HepG2 (cell line): ENCODE measurements at places on chromosomes 7 and 10. TPM values are rescaled to one million over a fixed set of nuclear protein-coding genes. Genes with fewer than 3 reads are reported as not detected.

Gene SPAM1
- not detected in 2 replicates for total RNA-seq

Gene GNG11
- not detected in 2 replicates for total RNA-seq

Gene CWF19L1
- 42.1 and 60.0 TPM in 2 replicates for total RNA-seq

Gene ACBD7
- total RNA-seq, result 2.6 and 4.0 TPM in 2 replicates

Gene C10orf143
- total RNA-seq, result 0.84 and 0.91 TPM in 2 replicates

GRCh38 chr7:32319012-32319382 lies 171.2 kb downstream of the LSM5 start:
- H3K4me1 ChIP-seq, result no peaks in the 10 kb centered on the region
- no peak for DNase-seq

DNA sequence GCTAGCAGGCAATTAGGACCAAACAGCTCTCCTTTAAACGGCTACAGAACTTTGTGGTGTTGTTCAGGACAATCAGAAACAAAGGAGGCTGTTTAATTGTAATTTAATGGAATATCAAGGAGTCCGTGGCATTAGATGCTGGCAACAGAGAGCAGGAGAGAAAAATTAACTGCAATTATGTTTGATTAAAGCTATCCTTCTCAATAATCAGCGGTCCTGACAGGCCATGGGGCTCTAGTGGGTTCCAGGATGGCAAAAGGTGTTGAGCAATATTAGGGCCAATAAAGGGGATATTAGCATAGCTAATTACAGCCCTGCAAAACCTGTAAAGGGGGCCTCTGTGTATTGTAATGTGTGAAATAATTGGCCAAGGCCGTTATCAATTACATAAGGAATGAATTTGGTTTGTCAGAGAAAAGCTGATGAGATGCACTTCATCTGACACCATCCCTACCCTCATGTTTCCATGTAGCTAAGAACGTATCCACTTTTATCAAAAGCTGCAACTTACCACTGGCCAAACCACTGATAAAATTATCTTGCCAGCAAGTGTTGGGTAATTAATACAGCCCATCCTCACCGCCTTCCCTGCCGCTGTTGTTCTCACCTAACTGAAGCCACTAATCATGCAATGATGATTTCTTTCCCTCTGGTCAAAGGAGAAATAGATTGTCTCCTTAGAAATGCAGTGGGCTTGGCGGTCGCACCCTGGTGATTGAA lies 81.6 kb downstream of the EBF3 start:
- no peaks in the 10 kb centered on the region for H3K36me3 ChIP-seq
- H3K4me1 ChIP-seq, result no peaks in the 10 kb centered on the region
- no peak overlapping the region for H3K4me3 ChIP-seq

DNA sequence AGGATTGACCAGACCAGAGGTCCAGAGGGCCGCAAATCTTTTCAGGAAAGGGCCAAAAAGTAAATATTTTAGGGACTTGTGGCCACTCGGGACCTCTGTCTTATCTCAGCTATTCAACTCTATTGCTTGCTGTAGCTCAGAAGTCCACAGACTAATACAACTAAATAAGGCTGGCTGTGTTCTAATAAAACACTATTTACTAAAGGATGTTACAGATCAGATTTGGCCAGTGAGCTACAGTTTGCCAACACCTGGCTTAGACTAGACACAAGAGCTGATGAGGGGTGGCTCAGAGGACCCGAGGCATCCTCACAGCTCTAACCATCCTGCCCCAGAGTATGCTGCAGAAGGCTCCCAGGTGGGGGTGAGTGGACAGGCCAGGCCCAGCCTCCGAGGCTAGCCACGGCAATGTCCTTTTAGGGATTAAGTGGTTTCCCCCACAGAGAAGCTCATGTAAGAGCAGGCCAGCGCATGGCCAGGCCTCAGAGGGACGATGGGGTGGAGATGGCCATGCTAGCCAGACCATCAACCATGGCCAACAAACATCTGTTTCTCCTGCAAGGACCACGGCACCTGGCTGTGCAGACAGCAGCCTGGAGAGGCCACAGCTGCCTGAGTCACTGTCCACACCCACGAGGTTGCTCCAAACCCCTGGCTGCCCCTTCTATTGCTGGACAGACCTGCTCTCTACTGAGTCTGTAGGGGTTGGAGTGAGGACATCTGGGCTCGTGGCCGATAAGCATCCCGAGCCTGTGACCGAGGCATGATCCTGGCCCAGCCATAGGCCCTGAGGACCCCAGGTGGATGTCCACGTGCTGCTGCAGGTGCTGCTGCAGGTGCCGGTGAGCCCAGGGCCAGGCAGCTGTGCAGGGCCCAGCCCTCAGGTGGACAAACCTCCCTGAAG lies 76.5 kb downstream of the AFAP1L2 start:
- peaks cover 34% of the 10 kb centered on the region; the same call in 2 of the 3 replicates for H3K27me3 ChIP-seq
- H3K4me1 ChIP-seq, result no peaks in the 10 kb centered on the region
- no peak overlapping the region for H3K4me3 ChIP-seq
- no peak for DNase-seq
- H3K36me3 ChIP-seq, result no peaks in the 10 kb centered on the region
- H3K27ac ChIP-seq, result no peak overlapping the region

DNA sequence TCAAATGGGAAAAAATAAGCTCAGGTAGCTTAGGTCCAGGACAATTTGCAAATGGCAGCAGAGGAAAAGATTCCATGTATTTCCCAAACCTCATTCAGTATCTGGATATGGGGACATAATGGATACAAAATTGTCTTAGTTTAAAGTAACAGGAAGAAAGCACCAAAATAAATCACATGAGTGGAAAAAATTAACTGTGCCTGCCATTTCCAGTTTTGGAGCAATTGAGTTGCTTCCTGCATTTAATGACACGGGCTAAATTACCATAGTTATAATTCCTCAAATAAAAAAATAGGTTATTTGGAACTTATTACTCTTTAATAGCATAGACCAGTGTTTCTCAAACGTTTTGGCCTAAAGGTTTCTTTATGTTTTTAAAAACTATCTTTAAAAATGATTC lies 6.3 kb upstream of the STAMBPL1 start:
- H3K4me3 ChIP-seq, result no peak overlapping the region
- H3K27me3 ChIP-seq, result no peaks in the 10 kb centered on the region; the same call in 1 of the 2 replicates
- no peaks in the 10 kb centered on the region for H3K36me3 ChIP-seq
- DNase-seq, result no peak

DNA sequence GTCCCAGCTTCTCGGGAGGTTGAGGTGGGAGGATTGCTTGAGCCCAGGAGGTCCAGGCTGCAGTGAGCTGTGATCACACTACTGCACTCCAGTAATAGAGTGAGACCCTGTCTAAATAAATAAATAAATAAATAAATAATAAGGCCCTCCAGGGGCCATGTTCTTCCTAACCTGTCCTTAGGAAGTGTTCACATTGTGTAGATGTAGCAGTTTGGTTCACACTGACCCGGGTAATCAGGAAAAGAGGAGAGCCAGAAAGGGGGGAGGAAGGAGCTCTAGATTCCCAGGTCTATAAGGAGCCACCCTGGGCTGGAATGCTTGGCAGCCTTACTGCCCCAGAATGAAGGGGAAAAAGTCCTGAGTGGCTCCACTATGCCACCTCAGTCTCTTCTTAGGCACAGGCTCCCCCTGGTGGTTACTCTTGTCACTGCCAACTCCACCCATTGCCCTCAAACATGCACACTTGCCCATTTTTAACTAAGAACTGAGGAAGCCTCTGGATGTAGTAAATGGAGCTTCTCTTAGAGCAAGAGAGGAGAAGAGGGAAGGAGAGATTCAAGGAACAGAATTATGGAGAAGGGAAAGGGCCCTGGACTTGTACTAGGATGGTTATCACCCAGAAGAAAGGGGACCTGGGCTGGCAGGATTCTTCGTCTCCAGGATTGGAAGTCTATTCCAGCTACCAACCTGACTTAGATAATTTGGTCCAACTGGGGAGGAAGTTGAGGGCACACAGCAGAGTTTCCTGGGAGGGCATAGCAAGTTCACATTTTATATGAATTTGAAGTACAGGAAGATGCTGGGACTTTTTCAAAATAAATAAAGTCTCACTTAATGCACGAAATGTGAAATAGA lies 7.8 kb downstream of the HPS6 start:
- no peaks in the 10 kb centered on the region for H3K36me3 ChIP-seq
- DNase-seq, result peak; percentile 51
- no peaks in the 10 kb centered on the region for H3K4me1 ChIP-seq
- no peaks in the 10 kb centered on the region for H3K27me3 ChIP-seq
- H3K4me3 ChIP-seq, result no peak overlapping the region
- H3K27ac ChIP-seq, result no peak overlapping the region

DNA sequence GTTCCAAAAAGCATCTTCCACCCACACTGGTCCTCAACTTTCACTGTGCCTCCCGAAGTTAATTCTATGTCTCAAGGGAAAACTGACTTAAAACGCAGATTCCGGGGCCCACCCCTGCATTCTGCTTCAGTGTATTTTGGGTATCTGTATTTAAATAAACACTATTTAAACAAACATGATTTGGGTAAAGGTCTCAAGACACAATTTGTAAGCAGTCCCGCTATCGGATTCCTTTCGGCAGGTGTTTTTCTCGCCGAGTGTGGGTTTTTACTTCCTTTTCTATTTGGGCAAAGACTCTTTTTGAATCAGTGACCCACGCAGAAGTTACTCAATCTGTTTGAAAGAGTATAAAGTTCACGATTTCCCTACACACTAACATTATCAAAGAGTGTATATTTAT lies 1.2 kb downstream of the PDIA4 start:
- no peak for DNase-seq
- H3K36me3 ChIP-seq, result peaks cover 4% of the 10 kb centered on the region
- H3K4me3 ChIP-seq, result peak overlapping the region; percentile 95
- peaks cover 45% of the 10 kb centered on the region for H3K4me1 ChIP-seq
- H3K27me3 ChIP-seq, result no peaks in the 10 kb centered on the region
